NCI-H187 treated with DMSO at 0.1 percent for 48 hours (cell line): ENCODE measurements at places on chromosomes 11 and 22.

GRCh38 chr11:12655842-12656241, 18.4 kb upstream of the TEAD1 start:
- no peak for DNase-seq

DNA sequence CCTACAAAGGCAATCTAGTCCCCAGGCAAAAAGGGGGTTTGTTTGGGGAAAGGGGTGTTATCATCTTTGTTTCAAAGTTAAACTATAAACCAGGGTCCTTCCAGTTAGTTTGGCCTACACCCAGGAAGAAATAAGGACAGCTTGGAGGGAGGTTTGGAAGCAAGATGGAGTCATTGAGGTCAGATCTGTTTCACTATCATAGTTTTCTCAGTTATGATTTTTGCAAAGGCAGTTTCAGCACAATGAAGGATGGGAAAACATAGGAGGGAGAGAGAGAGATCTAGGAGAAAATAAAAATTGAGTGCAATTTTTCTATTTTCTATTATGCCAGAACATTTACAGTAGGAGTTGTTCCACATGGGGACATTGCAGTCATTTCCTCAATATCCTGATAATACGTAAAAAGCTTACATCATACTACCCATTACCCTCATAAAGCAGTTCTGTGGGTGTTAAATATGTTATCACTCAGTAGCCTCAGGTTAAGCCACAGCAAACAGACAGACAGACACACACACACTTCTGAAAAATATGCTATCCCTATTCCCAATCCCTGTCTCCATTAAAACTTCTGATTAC, 401.3 kb upstream of the FAT3 start:
- DNase-seq = no peak

DNA sequence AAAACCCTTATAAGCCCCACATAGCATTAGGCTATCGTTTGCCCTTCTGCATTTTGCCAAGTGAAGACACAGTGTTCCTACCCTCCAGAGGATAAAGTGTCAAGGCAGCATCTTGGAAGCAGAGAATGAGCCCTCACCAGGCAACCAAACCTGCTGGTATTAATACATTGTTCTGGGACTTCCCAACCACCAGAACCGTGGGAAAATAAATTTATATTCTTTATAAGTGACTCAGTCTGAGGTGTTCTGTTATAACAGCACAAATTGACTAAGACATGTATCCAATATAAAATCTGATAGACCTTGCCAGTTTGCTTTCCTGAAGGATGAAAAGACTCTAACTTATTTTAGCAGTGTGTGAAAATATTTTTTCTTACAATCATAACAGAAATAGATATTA, 792.5 kb upstream of the LRRC4C start:
- DNase-seq = no peak

DNA sequence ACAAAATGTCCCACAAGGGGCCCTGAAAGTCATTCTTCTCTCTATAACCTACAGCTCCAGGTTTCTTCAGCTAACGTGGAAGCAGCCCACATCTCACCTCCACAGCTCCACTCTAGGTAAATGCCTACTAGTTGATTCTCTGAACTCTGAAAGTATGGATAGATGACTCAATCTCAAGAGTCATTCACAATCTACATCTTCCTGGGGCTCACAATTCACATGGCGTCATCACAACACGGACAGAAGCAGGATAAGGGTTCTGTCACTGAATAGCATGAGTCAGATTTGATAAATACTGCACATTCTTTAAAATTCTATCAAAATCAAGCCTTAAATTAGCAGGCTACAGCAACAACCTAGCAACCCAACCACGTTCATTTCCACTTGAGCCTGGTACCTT, 96.3 kb downstream of the PLEKHA7 start:
- DNase-seq = no peak

GRCh38 chr11:770642-771616, 6.4 kb downstream of the GATD1 start:
- no peak for DNase-seq

DNA sequence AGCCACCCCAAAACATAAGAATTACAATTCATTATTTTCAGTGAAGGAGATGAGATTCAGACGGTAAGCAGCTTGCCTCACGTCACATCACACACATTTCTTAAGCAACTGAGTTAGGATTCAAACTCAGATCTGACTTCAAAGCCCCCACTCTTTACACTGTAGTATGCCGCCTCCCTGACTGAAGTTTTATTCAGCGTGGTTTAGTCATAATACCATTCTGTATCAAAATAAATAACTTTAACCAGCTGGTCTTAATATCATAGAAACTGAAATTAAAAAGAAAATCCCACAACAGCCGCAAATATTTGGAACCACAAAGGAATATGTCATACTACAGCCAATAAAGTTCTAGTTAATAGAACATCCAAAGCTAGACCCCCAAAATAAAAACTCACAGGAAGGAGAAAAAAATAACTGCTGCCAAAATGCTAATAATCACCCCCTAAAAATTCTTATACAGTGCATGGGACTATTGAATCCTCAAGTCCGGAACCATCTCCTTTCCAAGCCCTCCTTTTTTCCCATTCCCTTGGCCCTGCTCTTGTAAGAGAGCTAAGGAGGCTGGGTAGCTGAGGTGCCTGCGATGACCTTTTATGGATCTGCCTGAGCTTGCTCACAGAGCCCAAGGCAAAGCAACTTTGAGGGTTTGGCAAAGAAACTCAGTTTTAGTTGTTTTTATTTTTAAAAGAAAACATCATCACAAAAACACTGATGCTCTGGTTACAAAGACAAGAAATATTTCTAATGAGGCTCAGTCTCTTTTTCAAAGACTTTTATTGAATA, 334.5 kb downstream of the TTC28 start:
- no peak for DNase-seq

- DNase-seq = no peak
Measured at GRCh38 chr11:290621-291231, 1.8 kb downstream of the PGGHG start.

GRCh38 chr11:117382746-117383145, 55.1 kb downstream of the CEP164 start:
- no peak for DNase-seq
